Stimulated activated CD8-positive, alpha-beta memory T cell treated with anti-CD3 and anti-CD28 coated beads, Interleukin-4, amount 100 ng/mL, for 1 hour (primary cell): ENCODE measurements at places on chromosomes 5 and 9.
A peak's percentile ranks its signal among the peaks of the same experiment; 100 is the strongest.

- DNase-seq = no peak
Observed at GRCh38 chr5:15010936-15011335, 139.4 kb upstream of the ANKH start.

DNA sequence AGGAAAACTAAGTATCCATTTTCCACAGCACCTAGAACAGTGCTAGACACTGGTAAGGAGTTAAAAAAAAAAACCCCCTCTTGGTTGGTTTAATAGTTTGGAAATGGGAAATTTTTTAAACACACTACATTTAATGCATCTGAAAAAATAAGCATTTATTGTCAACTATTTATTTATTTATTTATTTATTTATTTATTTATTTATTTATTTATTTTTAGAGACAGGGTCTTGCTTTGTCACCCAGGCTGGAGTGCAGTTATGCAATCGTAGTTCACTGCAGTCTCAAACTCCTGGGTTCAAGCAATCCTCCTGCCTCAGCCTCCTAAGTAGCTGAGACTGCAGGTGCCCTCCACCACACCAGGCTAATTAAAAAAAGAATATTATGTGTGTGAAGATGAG lies 51.6 kb downstream of the SNCAIP start:
- no peak for DNase-seq

DNA sequence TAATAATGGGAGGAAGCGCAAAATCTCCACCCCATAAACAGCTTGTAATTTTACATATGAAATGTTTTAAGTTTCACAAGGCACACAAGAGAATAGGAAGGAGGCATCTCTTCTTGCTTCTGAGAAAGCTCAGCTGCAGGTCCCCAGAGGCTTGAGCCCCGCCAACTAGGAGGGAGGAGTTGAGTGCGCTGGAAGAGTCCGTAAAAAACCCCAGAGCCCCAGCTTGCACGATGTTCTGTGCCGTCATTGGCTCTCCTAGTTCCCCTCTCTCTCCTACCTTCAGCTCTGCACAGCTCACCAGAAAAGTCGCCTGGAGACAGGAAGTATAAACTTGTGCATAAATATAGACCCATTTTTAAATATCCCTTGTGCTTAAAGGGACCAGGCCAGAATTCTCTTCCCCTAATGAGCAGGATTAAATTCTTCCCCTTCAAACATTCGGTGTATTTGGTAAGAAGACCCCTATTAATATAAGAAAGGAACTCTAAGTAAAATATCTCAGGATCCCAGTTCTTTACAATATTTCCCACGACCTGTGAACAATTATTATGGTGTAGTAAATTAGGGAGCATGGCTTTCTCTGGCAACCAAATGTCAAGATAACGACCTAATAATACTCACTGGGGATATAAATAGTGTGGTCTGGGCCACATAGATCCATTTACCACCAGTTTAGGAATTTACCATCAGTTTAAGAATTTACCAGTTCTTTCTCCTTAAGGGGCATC lies 13.7 kb downstream of the GLRX start:
- peak; percentile 38 for DNase-seq

DNA sequence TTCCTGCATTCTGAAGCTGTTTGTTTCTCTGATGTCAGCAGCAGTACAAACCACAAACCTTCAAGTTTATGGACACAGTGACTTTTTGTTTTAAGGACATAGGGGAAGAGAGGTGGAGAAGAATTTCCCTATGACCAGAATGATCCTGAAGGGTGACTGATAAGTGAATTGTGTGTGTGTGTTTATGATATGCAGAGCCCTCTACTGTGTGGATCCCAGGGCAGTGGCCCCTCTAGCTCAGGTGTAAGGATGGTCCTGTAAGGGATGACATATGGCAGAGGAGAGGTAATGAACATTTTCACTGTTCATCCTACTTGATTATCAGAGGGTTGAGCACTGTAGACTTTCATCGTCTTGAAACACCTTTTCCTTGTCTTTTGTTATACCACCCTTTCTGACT lies 30.6 kb upstream of the TMED7 start:
- DNase-seq = no peak

DNA sequence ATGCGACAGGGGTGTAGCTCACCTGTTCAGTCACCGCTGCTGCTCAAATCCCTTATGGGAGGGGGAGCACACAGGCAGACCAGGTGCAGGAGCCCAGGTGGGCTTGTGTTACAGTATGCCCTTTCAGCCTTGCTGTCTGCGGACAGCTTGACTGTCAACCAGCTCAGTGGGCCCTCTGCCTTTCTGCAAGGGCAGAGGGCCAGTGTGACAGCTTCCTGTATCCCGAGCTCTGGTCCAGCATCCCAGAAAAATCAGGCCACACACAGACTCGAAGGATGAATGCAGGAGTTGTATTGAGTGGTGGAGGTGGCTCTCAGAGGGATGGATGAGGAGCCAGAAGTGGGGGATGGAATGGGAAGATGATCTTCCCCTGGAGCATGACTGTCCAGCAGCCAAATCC lies 172.2 kb downstream of the C5orf15 start:
- no peak for DNase-seq
